ENCODE measurements at places on chromosomes 12 and 14. TPM values are rescaled to one million over a fixed set of nuclear protein-coding genes. Genes with fewer than 3 reads are reported as not detected.

The SCNN1A gene
- 0.58 TPM for total RNA-seq

The ZNF84 gene
- 22.5 TPM for total RNA-seq

The STAB2 gene
- total RNA-seq = not detected

- H3K27me3 ChIP-seq = no peaks in the 10 kb centered on the region
- no peak overlapping the region for H3K4me3 ChIP-seq
- DNase-seq = no peak
- H3K4me1 ChIP-seq = peaks cover 18% of the 10 kb centered on the region
- H3K27ac ChIP-seq = no peak overlapping the region
These were observed 4.5 kb downstream of the ANKRD9 start for GRCh38 chr14:102505000-102505619.

DNA sequence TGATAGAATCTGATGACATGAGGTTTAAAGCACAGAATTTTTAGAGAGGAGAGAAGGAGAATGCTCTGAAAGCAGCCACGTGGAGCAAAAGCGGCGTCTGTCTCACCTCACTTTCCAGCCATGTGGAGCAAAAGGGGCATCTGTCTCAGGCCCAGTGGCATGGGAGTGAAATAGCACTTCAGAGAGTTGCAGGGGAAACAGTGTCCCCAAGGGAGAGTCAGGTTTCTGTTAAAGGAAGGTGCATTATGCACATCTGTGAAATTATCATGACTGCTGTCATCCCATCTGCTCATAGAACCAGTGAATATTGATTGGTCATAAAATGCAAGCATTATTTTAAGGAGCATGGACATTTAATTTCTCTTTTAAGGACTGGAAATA lies 124.0 kb downstream of the BICD1 start:
- no peaks in the 10 kb centered on the region for H3K27me3 ChIP-seq
- no peak for DNase-seq
- H3K4me1 ChIP-seq = no peaks in the 10 kb centered on the region
- H3K4me3 ChIP-seq = no peak overlapping the region
- H3K27ac ChIP-seq = no peak overlapping the region

Measured in activated CD8-positive, alpha-beta memory T cell treated with anti-CD3 and anti-CD28 coated beads, Interleukin-2, amount 10 ng/mL, durations not matched to agents 7 days and 5 days (primary cell).